NCI-H2171 treated with DMSO at 0.1 percent for 48 hours (cell line): ENCODE measurements at places on chromosomes 7 and 10.

DNA sequence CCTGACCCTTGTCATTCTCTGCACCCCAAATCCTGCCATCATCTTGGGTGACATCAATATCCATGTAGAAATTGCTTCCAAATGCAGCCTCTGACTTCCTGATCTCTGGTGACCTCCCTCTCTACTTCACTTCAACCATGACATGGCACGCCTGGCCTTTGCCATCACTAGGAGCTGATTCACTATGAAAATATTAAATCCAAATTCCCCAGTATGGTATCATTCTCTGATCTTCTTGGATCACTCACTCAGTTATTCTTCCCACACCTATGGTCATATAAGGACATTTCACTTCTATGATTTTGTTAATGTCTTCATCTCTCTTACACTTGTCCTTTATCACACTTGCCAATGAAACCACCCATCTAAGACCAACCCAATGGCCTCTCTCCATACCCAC is 73.7 kb upstream of the ODAD2 start:
- no peak for DNase-seq

GRCh38 chr10:126263006-126263676 is 125.1 kb downstream of the ADAM12 start:
- no peak for DNase-seq

DNA sequence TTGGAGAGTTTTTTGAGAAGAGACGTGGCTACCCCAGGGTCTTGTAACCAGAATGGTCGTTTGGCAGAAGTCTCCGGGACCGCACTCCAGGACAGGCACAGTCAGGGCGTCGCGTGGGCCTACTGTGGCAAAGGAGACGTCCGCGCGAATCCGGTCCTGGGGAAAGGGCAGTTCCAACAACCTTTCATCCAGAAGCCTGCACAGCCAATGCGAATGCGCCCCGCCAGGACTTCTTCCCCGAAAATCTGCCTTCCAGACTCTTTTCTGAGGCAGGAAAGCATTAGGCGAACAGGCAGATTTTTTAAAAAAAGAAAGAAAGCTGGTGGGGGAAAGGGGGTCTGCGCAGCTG is 2.0 kb downstream of the HPSE2 start:
- DNase-seq: no peak

GRCh38 chr7:34417781-34418180 is 240.2 kb upstream of the NPSR1 start:
- DNase-seq: no peak

DNA sequence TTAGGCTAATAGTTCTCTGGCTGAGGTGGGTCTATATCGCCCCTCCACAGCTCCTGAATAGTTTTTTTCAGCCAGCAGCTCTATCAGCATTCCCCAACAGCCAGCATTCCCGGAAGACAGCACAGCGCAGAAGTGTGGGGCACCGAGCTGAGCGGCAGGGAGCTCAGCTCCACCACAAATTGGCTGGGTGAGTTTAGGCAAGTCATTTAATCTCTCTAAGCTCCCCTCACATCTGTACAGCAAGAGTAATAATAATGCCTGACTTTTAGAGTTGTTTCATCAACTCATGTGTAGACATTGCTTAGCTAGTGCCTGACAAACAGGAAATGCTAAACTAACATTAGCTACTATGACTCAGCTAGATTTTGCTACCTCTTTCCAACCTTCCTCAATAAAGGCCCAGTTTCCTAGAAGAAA is 247.9 kb upstream of the PTN start:
- DNase-seq: no peak

- no peak for DNase-seq
Measured at GRCh38 chr10:11141571-11142091, 124.0 kb downstream of the CELF2 start.

DNA sequence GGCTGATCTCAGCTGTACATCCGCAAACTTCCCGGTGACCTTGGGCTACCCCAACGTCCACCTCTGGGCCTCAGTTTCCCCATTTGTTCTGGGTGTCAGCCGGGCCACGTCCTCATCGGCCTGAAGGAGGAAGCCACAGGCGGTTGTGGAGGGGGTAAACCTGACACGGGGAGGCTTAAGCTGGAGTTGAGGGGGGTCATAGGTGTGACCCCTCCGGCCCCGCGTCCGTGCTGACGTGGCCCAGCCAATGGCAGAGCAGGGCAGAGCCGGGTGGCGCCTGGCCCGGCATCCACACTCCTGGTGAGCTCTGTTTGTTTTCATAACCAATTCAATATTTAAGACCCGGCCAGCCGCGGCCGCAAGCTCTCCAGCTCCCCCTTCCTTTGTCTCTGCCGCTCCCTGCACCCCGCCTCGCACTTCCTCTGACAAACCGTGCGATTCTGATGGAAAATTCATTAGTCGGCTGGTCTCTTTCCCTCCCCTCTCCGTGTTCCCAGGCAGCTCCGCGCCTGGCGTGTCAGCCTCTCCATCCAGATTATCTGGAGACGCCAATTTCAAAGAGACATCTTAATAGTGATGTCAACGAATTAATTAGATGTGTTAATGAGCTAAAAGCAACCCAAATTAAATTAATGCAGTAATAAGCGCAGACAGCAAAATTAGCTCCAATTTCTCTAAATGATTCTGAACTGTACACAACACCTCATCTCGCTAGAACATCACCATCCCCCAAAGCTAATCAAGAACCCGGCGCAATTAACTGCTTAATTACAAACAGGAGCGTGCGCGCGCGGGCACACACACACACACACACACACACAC is 55.4 kb downstream of the MICALL2 start:
- peak; percentile 32 for DNase-seq

DNA sequence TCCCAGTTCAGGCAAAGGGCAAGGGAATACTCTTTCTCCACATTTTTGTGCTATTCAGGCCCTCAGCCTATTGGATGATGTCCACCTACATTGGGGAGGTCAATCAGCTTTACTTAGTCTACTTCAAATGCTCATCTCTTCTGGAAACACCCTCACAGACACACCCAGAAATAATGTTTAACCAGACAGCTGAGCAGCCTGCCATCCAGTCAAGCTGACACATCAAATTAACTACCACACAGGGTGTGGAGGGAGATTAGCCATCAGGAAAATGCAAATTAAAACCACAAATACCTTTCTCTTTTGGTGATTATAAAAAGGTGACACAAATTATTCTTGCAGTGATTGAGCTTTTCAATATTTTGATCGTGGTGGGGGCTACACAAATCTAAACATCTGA is 74.7 kb upstream of the FZD8 start:
- DNase-seq: no peak

GRCh38 chr10:101224910-101225823 is 4.1 kb downstream of the LBX1 start:
- DNase-seq: no peak

GRCh38 chr7:50492770-50493519 is 42.8 kb upstream of the FIGNL1 start:
- no peak for DNase-seq
